ENCODE measurements at places on chromosomes 7 and 10.

GRCh38 chr7:79593866-79594301 is 140.4 kb upstream of the MAGI2 start:
- DNase-seq: no peak

- no peak for DNase-seq
Observed at GRCh38 chr7:138115047-138115446, 38.8 kb downstream of the AKR1D1 start.

- no peak for DNase-seq
Observed at GRCh38 chr10:13567030-13567429, 19.7 kb upstream of the PRPF18 start.

DNA sequence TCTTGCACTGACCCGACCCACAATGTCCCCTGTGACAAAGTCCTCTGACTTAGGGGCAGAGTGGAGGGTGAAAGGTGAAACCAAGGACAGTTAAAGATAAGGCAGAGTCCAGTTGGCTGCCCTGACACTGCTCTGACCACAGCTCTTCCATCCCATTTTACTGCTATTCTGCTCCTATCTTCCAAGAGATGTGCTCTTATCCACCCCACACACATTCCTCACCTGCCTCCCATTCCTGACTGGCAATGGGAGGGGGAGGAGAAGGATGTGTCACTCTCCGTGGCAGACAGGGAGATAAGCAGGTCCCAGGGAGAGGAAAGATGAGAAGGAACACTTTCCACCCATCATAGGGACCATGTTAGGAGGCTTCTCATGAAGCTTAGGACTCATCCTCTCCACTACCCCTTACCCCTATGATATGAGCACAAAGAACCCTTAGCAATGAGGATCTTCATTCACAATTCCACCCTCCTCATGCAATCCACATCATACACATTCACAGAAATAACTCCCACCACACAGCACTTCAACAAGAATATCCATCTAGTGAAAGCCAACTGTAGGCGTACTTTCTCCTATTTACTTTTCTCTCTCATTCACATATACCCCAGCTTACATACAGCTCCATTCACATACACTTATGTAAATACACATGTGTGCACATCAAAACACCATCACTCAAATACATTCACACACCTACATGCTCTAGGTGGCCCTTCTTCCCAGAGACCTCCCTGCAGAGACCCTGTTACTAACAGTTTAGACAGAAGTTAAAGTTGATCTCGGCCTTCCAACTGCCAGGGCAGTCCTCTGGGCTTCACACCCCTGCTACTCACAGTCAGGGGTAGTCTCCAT is 6.6 kb downstream of the SYNPO2L start:
- no peak for DNase-seq

- no peak for DNase-seq
Observed at GRCh38 chr10:68221196-68221595, 10.7 kb downstream of the ATOH7 start.

DNA sequence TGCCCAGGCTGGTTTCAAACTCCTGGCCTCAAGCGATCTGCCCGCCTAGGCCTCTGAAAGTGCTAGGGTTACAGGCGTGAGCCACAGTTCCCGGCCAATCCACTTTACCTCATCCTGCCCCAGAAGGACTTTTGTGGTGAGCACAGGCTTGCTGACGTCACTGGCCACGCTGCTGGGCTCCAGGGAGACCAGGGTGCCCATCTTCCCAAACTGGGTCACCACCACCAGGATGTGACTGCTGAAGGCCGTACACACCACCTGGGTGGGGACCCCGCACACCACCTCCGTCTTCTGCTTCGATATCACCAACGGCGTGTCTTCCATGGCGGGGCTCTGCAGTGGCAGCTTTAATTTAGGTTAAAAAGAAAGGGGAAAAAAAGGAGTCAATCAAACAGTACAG is 816 bp downstream of the PSMG3 start:
- peak; percentile 56 for DNase-seq

DNA sequence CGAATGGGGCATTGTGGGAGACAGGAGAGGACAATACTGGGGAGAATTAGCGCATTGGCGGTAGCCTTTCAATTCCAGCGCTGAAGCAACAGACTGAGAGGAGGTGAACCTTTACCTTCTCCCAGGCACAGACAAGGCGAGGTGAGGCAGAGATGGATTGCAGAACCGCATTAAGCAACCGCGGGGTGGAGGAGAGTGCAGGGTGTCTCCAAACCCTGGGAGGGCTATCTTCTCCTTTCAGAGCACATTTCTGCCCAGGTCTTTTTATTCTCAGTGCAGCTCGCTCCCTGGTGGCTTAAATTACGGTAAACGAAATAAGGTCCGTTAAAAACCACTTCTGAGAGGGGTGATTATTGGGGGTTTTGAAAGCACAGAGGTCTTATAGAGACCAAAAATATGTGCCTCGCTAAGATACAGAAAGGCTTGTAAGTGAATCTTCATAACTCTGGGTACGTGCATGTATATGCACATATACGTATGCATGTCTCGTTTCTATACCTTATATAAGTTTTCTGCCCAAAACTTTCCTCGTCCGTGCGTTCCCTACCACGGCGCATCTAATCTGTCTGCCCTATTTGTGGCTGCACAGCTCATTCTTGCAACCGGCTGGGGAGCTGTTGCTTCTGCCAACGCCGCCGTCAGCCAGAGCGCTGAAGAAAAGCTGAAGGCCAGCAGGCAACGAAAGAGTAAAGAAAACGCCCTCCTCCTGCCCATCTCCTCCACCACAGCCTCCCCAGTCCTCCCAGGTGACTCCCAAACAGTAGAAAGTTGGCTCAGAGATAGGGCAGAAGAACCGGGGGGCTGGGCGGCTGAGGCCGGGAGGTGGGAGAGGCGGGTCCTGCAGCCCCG is 895 bp upstream of the ZNF804B start:
- peak; percentile 11 for DNase-seq

DNA sequence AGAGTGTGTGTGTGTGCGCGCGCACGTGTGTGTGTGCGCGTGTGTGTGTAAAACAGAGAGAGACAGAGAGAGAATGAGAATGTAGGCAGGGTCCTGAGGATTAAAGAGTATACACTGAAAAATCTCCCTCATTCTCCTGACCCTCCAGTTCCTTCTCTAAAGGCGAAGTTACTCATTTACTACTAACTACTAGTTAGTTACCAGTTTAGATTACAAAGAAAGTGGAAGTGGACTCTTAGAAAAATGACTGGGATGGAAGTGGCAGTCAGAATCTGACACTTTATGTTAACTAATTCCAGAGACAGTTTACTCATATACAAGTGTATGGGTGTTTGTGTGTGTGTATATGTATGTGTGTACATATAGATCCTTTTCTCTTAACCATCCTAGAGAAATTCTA is 146.5 kb upstream of the LRRN3 start:
- DNase-seq: no peak

DNA sequence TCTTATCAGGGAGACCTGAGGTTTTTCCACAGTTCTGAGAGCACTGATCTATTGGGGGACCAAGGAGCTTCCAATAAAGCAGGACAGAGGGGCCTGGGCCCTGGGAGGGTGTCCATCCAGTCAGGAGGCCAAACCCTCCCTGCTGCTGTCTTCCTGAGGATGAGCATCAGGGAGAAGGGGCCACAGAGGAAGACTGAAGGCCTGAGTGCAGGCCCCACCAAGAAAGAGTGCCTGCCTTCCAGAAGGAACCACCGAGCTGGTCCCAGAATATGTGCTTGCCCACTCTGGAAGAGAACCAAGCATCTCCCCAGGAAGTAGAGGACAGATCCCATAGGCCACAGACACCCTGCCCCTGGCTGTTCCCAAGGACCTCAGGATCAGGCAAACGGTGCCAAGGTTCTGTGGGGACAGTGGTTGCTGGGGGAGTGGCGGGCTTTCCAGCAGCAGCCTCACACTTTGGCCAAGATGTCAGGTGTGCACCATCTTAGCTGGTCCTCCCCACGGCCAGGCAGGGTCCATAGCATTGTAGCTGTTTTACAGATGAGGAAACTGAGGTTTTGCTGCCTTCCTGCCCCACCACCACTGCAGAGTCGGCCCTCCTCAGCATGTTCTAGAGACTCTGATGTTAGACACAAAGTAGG is 199.4 kb downstream of the GRID1 start:
- DNase-seq: no peak

GRCh38 chr7:107850216-107850615 is 40.8 kb upstream of the DLD start:
- no peak for DNase-seq

GRCh38 chr7:81256991-81257390 is 338.1 kb upstream of the SEMA3C start:
- no peak for DNase-seq

DNA sequence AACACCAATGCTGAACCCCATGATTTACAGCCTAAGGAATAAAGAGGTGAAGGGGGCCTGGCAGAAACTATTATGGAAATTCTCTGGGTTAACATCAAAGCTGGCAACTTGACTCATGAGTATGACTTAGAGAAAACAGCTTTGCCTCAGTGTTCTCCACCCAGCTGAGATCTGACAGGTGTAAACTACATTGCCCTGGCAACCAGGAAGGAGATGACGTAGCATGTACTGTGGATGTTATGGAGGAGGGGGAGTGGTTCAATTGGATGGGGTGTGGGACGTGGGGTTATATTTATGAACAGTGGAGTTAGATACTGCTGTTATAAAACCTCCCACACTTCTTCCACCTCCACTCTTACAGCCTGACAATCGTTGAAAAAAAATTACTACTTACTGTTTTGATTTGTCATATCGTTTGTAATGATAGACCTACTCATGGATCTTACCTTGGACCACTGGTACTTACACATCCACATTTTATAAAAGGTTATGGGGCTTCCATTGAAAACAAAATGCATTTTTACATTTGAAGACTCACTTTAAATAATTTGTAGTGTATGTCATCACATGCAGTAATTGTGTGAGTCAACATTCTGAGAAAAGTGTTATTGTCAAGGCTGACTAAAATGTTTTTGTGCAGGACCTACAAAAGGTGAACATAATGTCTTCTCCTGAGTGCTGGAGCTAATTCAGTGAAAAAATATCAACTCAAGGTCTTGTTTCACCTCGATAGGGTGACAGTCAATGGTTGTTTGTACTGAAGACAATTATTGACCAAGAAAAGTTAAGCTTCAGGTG is 6.4 kb downstream of the OR2F1 start:
- DNase-seq: no peak

Data from T-helper 2 cell (primary cell).